GM10248 (cell line): ENCODE measurements at places on chromosomes 3 and 15.
A peak's percentile ranks its signal among the peaks of the same experiment; 100 is the strongest.

DNA sequence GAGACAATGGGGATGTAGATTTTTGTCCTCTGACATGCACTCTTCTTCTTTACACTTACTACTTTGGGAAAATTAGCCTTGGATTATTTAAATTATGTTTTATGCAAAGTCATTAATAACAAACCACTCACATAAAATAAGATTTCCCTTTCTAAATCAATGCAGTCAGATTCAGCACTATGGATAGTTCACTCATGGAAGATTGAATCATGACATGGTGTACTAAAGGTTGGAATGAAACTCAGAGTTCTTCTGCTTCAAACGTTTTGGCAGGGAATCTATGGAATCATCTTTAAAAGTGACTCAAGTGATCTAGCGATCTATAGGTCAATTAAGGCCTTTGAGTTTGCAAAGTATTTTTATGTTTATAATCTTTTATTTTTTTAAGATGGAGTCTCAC is 154.3 kb downstream of the KCNMB2 start:
- DNase-seq = no peak

DNA sequence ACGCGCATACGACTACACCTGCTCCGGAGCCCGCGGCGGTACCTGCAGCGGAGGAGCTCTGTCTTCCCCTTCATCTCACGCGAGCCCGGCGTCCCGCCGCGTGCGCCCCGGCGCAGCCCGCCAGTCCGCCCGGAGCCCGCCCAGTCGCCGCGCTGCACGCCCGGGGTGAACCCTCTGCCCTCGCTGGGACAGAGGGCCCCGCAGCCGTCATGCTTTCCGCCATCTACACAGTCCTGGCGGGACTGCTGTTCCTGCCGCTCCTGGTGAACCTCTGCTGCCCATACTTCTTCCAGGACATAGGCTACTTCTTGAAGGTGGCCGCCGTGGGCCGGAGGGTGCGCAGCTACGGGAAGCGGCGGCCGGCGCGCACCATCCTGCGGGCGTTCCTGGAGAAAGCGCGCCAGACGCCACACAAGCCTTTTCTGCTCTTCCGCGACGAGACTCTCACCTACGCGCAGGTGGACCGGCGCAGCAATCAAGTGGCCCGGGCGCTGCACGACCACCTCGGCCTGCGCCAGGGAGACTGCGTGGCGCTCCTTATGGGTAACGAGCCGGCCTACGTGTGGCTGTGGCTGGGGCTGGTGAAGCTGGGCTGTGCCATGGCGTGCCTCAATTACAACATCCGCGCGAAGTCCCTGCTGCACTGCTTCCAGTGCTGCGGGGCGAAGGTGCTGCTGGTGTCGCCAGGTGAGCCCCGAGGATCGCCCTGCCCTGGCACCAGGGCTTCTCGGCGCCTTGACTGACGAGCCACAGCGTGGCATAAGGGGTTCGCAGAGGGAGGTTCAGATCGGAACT is 420 bp downstream of the SLC27A2 start:
- peak; percentile 71 for DNase-seq

DNA sequence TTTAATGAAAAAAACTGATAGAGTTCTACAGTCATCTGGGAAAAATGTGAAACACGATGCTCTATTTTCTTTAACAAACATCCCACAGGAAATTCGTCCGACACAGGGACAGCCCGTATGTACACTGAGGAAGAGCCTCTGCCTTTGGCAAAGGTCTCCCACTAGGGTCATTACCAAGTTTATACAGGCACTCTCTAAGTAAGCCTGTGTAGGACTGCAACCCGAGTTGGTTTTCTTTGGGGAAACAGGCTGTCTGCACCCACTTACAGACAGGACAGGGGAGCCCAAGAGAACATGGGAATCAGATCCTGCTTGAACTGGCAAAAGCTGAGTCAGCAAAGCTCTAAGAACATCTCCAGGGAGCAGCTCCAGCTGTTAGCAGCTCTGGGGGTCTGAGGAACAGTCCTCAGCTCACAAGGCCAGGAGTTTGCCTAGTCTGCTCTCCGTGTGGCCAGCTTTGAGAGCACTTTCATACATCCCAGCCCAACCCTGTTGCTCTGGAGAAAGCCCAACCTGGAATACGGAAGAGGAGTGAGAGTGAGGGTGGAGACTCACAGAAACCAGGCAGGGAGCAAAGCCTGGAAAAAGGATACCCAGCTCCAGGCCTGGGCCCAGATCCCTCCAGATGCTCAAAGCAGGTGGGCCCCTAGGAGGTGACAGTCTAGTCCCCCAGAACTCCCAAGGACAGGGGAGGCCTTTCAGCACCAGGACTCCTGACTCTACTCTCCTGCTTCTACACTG is 1.9 kb downstream of the TBC1D2B start:
- no peak for DNase-seq

DNA sequence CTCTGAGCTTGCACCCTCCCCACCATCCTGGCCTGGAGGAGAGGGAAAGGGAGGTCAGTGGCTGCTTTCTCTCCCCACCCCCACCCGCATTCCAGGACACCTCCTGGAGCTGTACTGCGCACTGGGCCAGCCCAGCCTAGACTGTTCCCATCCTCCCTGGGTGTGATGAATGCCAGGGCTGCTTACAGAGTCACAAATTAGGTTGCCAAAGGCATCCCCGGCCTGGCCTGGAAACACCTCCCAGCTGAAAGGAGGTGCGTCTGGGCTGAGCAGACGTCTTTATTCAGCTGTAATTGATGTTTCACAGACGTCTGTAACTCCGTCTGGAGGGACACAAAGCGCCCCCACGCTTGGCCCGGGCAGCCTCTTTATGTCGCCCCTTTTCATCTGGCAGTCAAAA is 47.6 kb downstream of the RHCG start:
- DNase-seq = no peak

DNA sequence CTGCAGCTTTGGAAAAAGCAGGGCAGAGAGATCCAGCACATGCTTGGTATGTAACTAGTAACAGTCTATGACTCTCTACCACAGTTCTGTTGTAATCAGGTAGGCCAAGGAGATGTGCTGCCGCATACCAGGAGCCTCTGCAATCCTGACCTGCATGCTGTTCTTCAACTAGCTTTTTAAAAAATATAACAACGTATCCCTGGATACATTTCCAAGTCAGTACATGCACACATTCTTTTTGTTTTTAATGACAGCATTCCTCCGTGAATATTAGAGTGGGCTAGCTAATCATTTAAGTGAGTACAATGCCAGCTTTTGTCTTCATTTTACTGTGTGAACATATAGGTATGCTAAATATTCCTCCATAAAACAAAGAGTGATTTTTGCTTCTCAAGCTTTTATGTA is 437.8 kb downstream of the RBMS3 start:
- DNase-seq = no peak

DNA sequence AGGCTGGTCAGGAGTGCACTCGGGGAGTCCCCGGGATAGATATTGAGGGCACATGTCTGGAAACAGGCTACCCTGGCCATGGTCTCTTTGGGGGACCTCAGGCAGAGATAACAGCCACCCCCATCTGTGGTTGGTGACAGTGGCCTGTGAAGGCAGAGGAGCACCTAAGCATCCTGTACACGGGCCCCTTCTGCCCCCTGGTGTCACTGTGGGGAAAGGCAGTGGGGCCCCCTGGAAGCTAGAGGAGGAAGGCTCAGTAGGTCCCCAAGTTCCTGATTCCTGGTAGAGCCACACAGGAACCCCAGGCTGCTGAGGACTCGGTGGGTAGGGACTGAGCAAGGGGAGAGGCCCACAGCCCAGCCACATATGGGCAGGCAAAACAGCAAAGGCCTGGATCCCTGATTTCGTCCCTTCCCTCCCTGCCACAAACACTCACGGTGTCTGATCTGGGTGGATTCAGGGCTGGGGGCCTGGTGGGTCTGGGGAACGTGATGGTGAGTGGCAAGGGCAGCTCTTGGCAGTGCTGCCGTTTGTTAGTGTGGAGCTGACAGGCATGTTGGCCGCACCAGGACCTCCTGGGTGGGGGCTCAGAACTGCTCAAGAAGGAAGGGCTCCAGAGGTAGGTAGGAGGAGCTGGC is 14.1 kb upstream of the CXCR6 start:
- DNase-seq = peak; percentile 88

DNA sequence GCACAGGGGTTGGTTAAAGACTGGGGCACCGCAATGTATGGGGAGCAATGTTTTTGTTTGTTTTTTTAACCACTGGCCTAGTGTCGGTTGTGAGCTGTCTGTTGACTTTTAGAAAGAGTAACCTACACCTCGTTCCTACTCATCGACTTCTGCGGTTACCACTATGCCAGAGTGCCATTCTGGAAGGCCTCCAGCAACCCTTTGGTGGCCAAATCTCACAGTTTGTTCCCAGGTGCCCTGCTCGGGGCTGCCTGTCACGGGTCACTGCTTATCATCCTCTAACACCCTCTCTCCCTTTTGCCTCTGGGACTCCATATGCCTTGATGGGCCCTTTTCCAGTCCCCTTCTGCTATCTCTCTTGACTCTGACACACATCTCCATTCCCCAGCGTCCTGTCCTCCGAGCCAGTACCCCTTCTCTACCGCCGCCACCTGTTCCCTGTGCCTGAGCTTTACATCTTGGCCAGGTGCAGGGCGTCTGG is 290.4 kb upstream of the C2CD4B start:
- no peak for DNase-seq

- no peak for DNase-seq
Measured at GRCh38 chr15:45265506-45265905, 13.5 kb downstream of the SLC28A2 start.

DNA sequence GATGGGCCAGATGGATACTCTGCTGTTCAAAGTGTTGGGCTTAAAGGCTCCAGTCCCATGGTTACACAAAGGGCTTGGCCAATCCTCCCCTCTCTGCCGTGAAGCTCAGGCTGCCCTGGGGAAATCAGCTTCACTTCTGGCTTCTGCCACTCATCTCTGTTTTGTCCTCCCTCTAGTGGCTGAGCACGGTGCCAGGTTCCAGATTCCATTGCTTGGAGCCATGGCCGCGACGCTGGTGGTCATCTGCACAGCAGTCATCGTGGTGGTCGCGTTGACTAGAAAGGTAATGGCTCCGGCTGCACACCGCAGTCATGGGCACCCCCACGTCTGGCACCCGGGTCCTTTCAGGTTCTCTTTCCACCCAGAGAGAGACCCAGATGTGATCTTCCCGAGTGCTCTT is 5.6 kb downstream of the TIGIT start:
- no peak for DNase-seq

DNA sequence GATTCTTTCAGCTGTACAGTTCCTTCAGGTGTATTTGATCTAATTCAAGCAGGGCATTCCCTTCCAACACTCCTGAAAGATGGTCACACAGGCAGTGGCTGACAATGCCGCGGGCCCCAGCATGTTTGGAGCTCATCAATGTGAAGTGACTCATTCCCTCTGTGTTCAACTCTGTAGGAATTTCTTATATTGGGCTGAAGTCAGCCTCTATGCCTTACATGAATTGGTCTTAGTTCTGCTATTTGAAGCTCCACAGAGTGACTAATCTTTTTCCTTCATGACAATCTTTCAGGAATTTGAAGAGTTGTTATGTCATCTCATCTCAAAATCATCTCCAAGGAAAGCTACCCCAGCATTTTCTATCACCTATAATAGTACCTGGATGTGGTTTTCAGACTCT is 142.5 kb upstream of the C2CD4B start:
- DNase-seq = no peak

GRCh38 chr15:87722941-87723691 is 533.4 kb downstream of the NTRK3 start:
- no peak for DNase-seq

DNA sequence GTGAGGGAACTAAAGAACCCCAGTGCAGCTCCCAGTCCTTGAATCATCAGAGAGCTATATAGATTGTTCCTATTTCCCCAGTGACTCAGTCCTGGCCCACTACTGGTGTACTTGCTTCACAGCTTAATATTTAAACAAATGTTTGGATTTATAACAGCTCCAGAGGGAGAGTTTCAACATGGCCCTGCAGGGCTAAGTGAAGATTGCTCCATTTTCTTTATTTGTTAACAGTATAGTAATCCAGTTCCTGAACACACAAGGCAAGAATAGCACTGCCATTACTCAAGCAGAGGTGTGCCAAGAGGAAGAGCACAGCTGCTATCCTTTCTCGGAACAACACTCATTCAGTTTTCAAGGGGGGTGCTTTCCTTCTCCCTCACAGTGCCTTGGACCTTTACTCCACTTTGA is 6.5 kb downstream of the SQOR start:
- DNase-seq = no peak

DNA sequence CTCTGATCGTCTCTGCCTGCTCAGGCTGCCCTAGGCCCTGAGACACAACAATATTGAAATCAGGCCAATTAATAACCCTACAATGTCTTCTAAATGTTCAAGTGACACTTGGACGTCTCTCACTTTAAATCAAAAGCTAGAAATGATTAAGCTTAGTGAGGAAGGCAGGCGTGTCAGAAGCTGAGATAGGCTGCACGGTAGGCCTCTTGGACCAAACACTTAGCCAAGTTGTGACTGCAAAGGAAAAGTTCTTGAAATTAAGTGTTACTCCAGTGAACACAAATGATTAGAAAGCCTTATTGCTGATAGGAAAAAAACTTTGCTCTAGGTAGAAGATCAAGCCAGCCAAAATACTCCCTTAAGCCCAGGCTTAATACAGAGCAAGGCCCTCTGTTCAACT is 2.2 kb downstream of the HPS3 start:
- no peak for DNase-seq

DNA sequence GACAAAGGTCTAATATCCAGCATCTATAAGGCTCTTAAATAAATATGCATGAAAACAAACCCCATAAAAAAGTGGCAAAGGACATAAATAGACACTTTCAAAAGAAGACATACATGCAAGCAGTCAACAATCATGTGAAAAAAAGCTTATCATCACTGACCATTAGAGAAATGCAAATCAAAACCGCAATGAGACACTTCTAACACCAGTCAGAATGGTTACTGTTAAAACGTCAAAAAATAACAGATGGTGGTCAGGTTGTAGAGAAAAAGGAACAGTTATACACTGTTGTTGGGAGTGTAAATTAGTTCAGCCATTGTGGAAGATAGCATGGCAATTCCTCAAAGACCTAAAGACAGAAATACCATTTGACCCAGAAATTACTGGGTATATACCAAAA is 440.7 kb upstream of the KCNMB2 start:
- DNase-seq = no peak

DNA sequence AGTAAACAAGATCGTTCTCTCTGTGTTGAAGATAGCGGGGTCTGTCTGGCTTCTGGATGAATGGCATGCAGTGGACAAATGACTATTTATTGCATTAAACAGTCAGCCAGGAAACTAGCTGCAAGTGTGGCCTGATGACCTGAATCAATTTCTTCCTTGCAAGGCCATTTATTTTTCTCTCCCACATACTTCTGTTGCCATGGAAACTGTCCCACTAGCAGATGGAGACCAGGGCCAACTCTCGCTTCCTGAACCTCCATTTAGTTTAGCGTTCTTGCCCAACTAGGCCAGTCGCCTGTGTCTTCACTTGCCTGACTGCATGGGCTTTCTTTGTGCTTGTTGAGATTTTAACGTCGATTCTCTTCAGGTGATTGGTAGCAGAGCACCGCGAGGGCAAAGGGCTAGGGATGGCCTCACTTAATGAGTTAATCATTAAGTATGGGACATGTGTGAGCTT is 27.6 kb downstream of the LMCD1 start:
- no peak for DNase-seq

- no peak for DNase-seq
Measured at GRCh38 chr15:69841113-69841828, 256.4 kb downstream of the TLE3 start.

- no peak for DNase-seq
Measured at GRCh38 chr3:157064402-157064801, 95.5 kb downstream of the CCNL1 start.
